ENCODE measurements at places on chromosomes 1 and 21.
A peak's percentile ranks its signal among the peaks of the same experiment; 100 is the strongest.

- peak; percentile 56 for DNase-seq
These were observed 130.8 kb downstream of the HMCN1 start for GRCh38 chr1:185864889-185865517.

GRCh38 chr1:151562661-151563060, 22.6 kb downstream of the TUFT1 start:
- no peak for DNase-seq

DNA sequence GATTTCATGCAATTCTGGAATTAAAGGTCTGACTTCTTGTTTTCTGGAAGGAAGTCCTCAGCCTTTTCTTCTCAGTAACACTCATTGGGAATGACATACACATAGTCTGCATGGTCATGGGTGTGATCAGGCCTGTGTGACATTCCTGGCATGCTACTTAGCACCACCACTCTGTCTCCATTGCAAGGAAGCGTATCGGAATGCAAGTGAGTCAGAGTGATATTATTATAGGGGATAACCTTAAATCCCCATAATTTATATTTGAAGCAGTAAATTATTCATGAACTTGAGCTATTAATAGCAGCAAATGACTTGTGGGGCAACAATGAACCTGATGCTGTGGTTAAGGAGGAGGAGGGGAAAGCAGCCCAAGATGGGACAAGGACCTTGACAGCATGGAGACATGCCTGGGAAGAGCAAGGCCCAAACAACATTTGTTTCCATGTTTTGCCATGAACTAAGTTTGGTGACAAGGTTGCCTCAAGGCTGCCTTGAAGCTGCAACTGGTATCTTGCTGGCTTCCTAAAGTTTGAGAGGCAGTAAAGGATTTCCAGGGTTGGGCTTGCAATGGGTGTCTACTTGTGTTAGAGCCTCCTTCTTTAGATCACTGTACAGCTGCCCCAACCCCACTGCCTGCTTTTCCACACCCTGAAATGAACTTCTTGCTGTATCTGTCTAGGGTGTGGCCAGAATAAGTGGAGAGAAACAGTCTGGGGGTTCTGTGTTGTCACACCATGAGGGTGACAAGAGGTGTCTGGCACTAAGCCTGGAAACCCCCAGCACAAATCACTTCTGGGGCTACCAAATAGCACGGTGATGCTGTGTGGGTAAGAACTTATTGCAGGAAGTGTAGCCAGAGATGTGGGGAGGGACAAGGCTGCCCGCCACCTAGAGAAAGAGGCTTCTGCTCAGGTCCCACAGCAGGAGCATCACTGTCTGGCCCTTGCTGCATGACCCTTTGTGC, 4.6 kb downstream of the MAB21L3 start:
- DNase-seq, result peak; percentile 76

- DNase-seq, result no peak
These were observed 156.8 kb downstream of the GABPA start for GRCh38 chr21:25891596-25891995.

GRCh38 chr1:219931033-219931432, 2.7 kb upstream of the SLC30A10 start:
- DNase-seq, result no peak

- peak; percentile 5 for DNase-seq
These were observed 77.9 kb upstream of the RRP15 start for GRCh38 chr1:218207194-218207593.

GRCh38 chr21:25557180-25557579, 50.1 kb downstream of the MRPL39 start:
- no peak for DNase-seq

- DNase-seq, result no peak
These were observed 681 bp upstream of the UBXN10 start for GRCh38 chr1:20184997-20185833.

DNA sequence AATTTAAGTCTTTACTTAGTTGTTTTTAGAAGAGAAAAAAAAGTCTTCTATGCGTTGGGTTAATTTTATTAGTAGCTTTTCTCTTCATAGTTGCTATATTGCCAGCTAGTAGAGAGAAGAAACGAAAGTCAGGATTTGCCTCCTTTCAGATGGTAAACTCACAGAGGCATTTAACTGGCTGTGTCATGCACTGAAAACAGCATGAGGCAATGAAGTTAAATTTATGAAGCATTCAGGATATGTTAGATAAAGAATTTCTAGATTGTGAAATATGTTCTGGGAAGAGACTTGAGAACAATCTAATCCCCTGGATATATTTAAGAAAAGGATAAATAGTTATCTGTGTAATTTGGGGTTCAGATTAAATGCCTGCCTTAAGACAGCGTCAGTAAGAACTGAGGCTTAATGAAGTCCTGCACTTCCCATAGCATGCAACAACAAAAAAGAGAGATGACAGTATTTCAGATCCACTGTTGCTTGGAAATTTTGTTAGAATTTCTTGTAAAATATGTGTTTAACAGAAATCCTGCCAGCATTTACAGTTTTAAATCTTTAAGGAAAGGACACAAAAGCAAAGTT, 1.7 kb downstream of the ANGPTL1 start:
- DNase-seq, result peak; percentile 44

GRCh38 chr1:213622365-213623063, 365.3 kb upstream of the PROX1 start:
- DNase-seq, result no peak

DNA sequence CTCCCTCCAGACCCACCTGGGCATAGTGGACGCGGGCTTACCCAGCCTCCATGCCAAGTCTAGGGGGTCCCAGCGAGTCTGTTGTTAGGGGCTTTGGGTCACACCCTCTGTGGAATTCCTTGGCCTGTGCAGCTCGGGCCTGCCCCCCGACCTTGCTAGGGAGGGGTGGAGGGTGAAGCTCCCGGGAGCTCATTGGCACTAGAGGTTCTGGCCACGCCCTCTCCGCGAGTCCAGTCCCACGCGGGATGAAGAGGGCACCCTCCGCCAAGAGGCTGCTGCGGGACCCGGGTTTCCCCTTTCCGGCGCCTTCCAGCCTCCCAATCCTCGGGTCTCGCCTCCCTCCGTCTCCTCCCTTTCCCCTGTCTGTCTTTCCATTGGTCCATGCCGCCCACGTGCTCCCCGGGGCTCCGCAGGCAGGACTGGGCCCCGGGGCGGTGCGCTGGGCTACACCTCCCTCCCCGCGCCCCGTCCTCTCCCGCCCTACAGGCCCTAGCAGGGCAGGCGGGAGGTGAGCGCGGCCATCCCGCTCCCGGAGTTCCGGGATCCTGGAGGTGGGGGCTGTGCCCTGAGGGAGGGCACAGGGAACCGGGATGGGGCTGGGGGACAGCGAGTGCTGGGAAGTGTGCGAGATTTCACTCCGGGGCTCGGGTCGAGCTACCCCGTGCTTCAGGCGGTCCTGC, 3.5 kb downstream of the RUSC1 start:
- peak; percentile 99 for DNase-seq

DNA sequence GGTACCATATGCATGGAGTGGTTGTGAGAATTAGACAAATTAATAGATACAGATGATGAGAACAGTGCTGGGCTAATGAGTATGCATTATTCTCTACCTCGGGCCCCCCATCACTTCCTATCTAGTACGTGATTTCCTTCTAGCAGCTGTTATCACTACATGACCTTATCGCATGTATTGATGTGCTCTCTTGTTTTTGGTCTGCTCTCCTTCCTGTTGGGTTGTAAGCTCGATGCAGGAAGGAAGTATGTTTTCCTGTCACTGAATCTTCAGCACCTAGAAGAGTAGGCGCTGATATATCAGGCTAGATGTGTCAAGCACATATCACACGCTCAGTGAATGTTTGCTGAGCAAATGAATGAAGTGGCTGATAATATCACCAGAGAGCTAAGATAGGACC, 43.9 kb upstream of the IFNAR2 start:
- DNase-seq, result no peak

DNA sequence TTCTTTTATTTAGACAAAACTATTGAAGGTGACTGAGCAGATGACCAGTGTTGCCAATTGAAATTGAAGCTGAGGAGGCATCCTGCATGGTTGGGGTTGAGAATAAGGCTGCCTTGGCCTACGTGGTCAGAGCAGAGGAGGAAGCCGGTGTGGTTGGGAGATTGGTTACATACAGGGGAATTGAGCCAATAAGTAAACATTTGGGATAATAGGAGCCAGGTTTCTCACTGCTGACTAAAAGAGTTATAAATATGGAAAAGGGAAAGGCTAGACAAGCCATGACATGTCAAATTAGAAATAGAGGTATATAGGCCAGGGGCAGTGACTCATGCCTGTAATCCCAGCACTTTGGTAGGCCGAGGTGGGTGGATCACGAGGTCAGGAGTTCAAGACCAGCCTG, 15.8 kb downstream of the SNX7 start:
- DNase-seq, result peak; percentile 52

DNA sequence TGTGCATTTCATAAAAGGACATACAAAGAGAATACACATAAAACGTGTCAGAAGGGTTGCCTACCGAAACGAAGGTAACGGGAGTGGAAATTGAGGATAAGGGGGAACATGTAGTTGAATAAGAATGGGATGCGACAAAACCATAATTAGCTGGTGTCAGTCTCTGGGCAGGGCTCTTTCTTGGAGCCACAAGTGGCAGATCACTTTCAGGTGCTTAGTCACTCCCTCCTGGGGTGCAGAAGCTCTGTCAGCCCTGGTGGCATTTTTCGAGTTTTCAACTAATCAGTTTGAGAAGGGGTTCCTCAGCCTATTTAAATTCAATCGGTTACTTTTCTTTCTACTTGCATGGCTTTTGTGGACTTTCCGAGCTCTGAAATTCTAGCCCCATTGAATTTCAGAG, 133.9 kb upstream of the IGSF21 start:
- no peak for DNase-seq

DNA sequence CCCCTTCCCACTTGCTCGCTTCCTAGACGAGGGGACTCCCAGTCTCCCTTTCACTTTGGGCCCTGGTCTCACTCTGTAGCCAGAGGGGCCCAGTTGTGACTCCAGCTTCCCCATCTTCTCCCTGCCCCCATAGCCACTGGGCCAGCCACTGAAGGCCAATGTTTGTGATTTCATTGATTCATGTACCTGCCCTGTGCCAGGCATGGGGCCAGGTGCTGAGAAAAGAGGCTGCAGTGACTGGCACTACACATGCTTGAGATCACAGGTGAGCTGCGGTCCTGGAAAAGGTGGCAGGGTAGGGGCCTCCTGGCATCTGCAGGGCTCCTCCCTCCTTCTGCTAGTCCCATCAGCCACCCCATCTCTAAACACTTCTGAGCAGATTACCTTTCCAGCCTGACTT, 345.3 kb upstream of the VAMP3 start:
- no peak for DNase-seq

DNA sequence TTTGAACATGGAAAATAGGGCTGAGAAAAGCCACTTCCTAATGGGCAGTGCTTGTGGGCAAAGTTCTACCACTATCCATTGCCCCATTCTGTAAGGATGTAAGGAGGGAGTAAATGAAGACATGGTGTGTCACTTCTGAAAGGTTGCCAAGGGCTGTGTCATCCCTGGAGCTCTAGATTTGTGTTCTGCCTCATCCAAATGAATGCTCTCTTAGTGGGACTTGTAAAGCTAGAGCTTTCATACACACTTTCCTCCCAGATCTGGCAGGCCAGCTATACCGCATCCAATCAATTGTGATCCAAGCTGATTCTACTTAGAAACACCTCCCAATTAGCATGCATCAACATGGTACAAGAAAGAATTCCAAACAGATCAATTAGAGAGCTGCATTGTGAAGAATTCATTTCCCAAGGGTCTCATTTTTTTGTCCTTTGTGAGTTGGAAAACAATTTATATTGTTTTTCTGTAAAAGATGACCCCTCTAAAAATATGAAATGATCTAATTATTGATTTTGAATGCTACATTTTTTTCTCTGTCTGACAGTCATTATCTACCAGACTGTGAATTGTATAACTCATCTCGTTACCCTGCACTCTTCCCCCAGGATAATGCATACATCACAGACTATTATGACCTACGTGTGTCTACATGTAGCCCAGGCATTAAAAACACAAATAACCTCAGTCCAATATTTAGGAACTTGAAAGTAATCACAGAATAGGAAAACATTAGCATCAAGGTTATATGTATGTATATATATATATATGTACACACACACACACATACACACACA, 117.1 kb upstream of the DUSP10 start:
- DNase-seq, result peak; percentile 74

DNA sequence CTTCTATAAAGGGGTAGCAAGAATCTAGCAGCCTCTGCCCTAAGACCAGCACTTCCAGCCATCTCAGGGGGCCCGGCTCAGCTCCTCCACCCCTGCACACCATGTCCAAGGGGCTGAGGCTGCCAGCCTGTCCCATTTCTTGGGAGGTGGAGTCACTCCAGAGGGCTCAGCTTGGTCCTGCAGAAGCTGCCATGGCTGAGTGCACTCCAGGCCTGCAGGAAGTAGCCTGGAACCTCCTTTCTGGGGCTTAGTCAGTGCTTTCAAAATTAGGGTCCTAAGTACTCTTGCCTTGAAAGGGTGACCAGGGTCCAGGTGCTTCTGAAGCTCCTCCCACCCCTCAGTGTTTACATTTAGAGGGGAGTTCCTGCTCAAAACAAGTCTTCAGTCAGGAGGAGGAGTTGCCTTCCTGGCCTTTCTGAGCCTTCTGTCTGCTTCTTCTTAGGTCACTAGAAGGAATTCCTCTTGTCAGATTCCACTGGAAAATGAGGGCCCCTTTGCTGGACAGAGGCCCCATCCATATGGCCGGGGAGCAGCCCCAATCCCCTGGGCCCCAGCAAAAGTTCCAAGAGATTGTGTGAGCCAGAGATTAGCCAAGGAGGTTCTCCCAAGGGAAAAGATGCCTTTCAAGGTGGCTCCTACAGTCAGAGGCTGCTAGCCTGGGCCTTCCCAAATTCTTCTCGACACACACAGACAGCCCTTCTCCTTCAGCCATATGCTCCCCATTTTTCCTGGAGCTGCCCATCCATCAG, 128.1 kb upstream of the VAMP3 start:
- DNase-seq, result no peak

DNA sequence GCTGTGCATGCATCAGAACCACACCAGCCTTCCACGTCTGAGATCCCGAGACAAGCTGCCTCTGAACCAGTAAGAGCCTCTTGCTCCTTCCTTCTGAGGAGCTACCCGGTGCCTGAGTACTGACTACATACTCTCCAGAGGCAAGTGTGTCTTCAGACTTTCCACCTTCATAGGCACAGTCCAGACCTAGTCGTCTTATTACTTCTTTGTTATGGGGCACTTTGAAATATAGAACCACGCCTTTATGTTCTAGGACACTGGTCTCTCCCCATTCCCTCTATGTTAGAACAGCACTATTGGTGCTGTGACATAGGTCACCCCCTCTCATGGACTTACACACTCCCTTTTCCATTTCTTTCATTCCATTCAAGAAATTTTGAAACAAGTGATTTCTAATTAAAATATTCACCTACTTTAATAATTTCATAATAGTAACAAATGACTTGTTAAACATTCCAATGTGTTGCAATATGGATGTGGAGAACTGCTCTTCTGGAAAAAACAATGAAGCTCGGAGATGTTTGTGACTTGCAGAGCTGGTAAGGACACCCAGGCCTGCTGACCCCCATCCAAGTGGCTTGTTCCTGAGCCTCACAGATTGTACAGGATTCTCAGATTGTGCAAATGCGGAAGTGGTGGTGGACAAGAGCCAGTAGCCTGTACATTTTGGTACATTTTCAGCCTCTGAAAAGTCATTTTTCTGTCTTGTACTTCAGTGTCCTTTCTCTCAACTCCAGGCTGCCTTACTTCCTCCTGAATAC, 76.1 kb upstream of the SIPA1L2 start:
- DNase-seq, result peak; percentile 16

GRCh38 chr1:78081980-78082860, 36.5 kb downstream of the GIPC2 start:
- DNase-seq, result no peak

- no peak for DNase-seq
These were observed 2.8 kb downstream of the ACTRT2 start for GRCh38 chr1:3024019-3024418.

GRCh38 chr1:183281553-183282091, 95.6 kb downstream of the LAMC2 start:
- peak; percentile 88 for DNase-seq
